NCI-H460 (cell line): ENCODE measurements at places on chromosomes 2 and 18.

GRCh38 chr2:43443282-43443681 is 152.6 kb downstream of the THADA start:
- no peak for DNase-seq

DNA sequence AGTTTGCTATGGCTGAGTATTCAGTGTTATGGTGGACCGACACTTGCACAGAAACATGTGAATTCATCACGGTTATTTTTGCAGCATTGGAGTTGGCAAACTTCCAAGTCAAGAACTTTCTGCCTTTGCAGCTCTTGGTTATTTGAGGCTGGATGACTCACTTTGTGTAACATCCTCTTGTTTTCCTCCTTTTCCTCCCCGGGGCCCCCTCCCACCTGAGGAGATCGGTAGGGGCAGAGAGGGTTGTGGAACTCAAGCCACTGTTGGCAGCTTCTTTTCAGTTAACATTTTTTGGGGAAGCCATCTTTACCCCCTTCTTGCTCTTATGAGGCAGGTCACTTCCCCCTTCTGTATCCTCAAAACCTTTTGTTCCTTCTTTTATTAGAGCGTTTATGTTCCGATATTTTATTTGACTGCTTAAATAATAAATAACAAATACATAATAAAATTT is 48.6 kb downstream of the DDX1 start:
- no peak for DNase-seq

GRCh38 chr18:58041633-58042032 is 2.4 kb upstream of the NEDD4L start:
- no peak for DNase-seq

DNA sequence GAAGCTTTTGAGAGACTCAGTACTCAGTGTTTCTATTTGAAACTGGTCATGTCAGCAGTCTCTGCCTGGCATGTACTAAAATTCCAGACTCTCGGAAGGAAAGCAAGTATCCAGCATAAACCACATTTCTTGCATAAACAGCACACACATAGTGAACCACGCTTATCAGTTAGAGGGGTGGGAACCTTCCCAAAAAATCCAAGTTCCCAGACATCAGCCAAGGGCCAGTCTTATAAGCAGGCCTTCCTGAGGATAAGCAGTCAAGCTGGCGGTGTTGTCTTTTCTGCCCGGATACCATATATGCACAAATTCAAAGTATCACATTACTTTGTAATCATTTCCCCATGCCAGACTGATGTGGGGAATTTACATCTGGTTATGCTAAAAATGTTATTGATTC is 73.6 kb downstream of the ST6GAL2 start:
- no peak for DNase-seq

- DNase-seq, result no peak
Measured at GRCh38 chr2:104584393-104584792, 269.5 kb upstream of the POU3F3 start.

DNA sequence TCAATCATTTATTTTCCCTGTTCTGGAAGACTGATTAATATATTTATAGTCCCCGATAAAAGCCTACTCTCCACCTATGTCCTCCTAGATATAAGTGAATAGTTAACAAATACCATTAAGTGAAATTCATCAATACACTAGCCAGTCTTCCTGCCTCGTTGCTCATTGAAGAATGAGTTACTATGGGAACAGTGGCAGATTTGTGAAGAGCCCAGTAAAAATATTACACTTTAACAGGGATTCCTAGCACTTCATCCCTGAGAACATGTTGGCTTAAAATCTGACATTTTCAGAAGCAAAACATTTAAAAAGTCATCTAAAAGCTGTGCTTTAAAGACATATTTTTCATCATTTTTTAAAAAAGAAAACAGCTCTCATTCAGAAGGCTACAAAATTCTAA is 848.7 kb upstream of the NXPH2 start:
- no peak for DNase-seq

- DNase-seq, result no peak
Measured at GRCh38 chr2:216391401-216391800, 19.1 kb upstream of the MARCHF4 start.

GRCh38 chr2:74876081-74876886 is 42.4 kb downstream of the HK2 start:
- DNase-seq, result peak; percentile 56

GRCh38 chr2:75574106-75574505 is 13.4 kb upstream of the EVA1A start:
- DNase-seq, result no peak

- DNase-seq, result no peak
Measured at GRCh38 chr2:14125624-14126293, 506.8 kb upstream of the LRATD1 start.

GRCh38 chr2:39913648-39914461 is 134.8 kb upstream of the THUMPD2 start:
- peak; percentile 75 for DNase-seq

GRCh38 chr2:143110758-143111428 is 18.3 kb upstream of the ARHGAP15 start:
- peak; percentile 71 for DNase-seq
